ENCODE measurements at places on chromosomes 16 and 17.
A peak's percentile ranks its signal among the peaks of the same experiment; 100 is the strongest.

DNA sequence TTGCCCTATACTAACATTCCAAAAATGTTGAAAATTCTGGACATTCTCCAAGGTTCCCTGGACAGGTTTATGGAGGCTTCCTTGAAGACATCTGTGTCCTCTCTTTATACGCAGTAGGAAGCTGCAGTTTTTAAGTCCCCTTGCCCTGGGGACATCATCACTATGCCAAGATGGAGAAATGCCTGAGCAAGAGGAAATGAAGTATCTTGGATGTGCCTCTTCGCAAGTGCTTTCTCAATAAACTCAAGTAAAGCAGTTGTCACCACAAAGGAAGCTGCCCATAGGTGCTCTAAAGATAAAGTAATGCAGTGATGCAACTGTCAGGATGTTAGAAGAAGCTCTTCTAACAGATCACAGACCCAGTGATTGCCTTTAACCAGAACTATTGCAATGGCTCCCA lies 71.0 kb downstream of the CDYL2 start:
- no peak for DNase-seq

GRCh38 chr17:13582776-13583547 lies 18.8 kb downstream of the HS3ST3A1 start:
- no peak for DNase-seq

DNA sequence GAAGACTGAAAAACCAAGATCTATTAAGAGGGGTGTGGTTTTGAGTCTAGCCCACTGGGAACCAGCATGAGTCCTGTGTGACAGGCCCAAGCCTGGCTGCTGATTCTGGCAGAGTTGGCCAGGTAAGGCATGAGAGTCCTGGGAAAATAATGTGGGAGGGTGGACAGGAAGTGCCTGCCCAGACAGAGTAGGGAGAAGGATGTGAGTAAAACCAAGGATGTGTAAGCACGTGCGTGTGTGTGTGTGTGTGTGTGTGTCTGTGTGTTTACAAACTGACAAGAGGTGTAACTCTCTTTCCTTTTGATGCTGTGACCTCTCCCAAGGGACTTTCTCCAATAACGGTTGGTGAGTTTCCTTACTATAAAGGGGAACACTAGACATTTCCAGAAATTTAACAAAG lies 15.6 kb upstream of the TEX2 start:
- DNase-seq, result no peak

DNA sequence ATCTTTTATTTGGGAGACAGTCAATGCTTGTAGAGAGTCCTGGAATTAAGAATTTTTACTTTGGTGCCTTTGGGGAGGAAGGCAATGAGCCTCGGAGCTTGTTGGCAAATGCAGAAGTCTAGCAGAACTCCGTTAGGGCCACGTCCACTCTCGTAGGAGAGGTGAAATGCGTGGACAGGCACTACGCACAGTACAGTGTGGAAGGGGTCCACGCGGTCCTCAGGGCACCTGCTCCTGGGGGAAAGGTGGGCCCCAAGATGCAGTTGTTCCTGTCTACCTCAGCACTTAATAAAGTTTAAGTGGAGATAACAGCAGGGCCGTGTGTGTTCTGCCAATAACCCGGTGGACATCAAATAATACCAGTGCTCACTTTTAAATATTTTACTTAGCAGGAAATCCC lies 1.8 kb downstream of the RAB11FIP3 start:
- no peak for DNase-seq

- peak; percentile 33 for DNase-seq
Observed at GRCh38 chr17:19513897-19514488, 19.7 kb upstream of the SLC47A1 start.

DNA sequence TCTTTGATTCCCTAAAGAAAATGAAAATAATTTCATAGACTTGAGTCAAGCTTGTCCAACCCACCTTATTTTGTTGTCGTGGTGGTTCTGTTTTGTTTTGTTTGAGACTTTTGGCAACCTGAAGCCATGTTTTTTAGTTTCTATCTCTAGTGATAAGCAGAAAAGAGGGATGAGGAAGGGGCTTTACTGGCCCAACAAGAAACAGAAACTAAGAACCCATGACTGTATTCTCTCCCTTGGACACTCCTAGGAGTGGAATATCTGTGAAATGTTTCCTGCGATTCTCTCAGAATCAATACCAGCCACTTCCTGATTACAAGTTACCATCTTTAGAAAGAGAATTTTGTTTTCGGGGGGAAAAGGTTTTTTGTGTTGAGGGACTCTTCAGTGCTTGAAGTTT lies 207.5 kb downstream of the PRKCA start:
- DNase-seq, result no peak

DNA sequence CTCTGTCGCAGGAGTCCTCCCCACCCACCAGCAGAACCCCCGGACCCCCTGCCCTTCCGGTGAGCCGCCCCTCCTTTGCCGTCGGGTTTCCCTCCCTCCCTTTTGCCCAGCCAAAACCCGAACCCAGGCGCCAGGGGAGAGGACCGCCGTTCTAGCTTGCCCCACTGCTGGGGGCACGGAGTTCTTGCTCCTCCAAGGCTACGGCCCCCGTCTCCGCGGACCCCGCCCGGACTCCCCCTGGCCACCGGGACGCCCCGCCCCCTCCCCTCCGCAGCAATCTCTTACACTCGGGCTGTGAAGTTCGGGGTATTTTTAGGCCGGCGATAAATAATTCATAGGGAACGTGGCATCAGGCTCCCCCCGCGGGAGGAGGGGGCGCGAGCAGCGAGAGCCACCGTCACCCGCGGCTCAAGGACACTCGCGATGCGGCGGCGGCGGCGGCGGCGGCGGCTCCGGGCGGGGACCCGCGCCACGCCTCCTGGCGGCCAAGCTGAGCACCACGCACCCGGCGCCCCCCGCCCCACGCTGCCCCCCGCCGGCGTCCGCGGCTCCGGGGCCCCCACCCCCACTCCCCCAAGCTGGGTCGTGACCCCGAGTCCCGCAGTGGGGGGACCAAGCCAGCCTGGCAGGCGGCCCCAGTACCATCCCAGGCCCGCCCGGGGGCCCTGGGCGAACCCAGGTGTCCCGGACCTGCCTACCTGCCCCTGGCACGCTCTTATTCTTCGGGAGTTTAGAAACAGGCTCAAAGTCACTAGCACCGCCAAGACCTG lies at the start of gene GRIN2C:
TSS of gene GRIN2C (minus strand) at position 427 of the 770 bp plus-strand sequence. CDS start 4,793 bp downstream, outside the sequence.
- DNase-seq, result no peak

DNA sequence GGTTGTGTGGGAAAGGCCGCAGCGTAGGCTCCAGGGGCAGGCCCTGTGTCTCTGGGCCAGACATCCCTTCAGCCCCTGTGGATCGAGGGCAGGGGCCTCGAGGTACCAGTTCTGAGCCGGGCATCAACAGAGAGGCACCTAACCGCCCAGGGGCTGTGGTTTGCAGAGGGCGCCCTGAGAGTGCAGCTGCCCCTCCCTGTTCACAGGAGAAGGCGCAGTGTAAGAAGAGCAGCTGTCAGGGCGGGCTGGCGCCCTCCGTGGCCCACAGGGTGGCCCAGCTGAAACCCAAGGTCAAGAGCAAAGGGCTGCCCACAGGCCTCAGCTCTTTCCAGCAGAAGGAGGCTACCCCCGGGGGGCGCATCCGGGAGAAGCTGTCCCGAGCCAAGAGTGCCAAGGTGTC lies 56.5 kb downstream of the ACTG1 start:
- no peak for DNase-seq

DNA sequence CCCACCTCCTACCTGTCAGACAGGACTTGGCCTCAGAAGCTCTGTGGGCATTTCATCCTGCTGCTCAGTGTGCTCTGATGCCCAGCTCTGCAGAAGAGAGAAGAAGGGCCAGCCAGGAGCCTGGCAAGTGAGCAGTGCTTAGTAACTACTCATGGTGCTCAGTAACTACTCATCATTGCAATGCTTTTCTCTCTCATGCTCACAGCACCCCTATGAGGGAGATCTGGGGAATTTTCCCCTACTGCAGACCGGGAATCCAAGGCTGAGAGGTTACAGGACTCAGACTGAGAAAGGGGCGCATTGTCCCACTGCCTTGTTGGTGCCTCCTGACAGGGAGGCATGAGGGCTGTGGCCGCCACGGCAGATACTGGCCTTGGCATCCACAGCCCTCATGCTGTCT lies 261.1 kb downstream of the C16orf95 start:
- no peak for DNase-seq

DNA sequence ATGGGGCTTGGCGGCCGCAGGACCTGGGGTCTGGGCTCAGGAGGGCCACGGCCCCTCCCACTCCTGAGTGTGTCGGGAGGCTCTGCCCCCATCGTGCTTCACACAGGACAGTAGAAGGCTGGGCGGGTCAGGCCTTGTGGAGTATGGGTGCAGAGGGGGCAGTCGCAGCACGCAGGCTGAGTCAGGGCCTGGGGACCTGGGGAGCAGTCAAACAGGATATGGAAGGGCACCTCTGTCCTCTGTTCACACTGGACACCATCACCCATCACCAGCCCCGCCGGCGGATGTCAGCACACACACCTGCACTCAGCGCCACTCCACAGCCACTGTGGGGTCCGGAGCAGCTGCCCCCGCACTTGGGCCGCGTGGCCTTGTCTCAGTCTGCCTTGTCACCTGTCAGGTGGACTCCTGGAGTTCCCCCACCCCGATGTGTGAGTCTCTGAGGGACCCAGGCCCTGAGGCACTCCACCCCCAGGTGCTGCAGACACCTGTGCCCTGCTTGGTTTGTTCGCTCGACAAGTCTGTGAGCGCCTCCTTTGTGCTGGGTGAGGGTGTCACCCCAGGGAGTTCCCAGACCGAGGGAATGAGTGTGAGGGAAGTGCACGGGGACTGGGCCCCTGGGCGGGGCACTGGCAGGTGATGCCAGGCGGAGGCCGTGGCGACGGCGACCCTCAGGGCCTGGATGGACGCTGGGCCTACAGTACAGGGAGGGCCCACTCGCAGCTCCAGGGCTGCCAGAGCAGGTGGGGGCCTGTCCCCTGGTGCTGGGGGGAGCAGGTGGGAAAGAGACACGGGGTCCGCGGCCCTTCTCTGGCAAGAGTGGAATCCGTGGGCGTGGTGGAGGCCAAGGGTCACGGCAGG lies 31.7 kb downstream of the ZFPM1 start:
- DNase-seq, result no peak

GRCh38 chr16:51565184-51565583 lies 414.1 kb upstream of the SALL1 start:
- no peak for DNase-seq

DNA sequence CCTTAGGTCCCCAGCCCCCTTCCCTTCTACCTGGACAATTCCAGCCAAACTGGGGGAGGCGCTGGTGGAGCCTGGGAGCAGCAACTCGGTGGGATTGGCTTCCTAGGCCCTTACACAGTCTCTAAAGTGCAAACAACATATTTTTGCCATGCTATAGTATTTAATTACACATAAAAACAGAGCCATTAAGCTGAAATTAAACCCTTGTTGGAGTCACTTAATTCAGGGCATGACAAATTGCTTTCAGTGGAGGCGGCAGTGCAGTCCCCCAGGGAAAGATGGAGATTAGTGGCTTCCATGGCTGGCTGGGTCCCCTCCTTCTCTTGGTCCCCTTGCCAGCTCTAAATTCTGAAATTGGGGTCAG lies 17.3 kb downstream of the IGFBP4 start:
- no peak for DNase-seq

- DNase-seq, result no peak
Observed at GRCh38 chr17:48472411-48473281, 42.6 kb upstream of the SKAP1 start.

Data from smooth muscle cell of the brain vasculature (primary cell).